ENCODE measurements at places on chromosomes 16 and 17.

DNA sequence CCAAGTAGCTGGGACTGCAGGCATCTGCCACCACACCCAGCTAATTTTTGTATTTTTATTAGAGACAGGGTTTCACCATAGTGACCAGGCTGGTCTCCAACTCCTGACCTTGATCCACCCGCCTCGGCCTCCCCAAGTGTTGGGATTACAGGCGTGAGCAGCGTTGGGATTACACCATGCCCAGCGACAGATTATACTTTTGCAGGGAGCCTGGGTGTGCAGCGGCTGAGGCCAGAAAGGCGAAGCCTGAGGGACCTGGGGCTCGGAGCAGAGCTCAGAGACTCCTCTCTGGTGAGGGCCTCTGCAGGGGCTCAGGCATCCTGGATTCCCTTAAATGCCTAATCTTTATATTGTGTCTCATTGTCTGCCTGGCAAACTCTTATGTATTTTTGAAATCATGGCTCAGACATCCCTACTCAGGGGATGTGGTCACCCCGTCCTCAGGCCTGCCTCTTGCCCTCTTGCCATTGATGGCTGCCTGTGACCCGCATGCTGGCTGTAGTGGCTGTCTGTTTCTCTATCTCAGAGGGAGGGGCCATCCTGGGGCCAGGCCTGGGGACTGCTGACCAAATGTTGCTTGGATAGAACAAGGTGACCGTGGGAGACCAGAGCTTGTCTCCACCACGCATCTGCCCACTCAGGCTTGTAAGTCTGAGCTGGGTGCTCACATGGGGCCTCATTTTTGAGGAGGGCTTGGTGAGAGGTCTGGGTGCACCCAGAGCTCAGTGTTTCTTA is 42.6 kb downstream of the B9D1 start:
- peaks cover 6% of the 10 kb centered on the region for H3K4me1 ChIP-seq
- DNase-seq, result no peak
- no peaks in the 10 kb centered on the region for H3K27me3 ChIP-seq

DNA sequence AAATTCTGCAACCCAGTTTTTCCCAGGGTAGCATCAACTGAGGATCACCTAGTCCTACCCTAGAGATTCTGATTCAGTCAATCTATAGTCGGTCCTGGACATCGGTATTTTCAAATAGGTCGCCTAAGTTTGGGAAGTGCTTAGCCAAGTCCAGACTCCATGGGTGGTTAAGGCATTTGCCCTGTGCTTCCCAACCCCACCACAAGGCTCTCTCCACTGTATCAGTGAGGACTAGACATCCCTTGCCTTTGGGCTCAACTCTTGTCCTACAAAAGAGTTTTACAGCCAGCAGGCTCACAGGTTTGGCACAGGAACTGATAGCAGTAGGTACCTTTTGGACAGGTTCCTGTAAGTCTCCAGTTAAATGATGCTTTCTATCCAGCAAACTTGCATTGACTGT is 13.8 kb downstream of the HYDIN start:
- H3K36me3 ChIP-seq, result no peaks in the 10 kb centered on the region
- H3K4me3 ChIP-seq, result no peak overlapping the region
- DNase-seq, result no peak

GRCh38 chr17:56983366-56983765 is 5.4 kb downstream of the SCPEP1 start:
- no peaks in the 10 kb centered on the region for H3K27me3 ChIP-seq
- no peak for DNase-seq

GRCh38 chr16:82184213-82184612 is 14.2 kb upstream of the MPHOSPH6 start:
- no peak for DNase-seq
- H3K36me3 ChIP-seq, result no peaks in the 10 kb centered on the region
- no peak overlapping the region for H3K4me3 ChIP-seq
- H3K27ac ChIP-seq, result no peak overlapping the region

- peak overlapping the region; percentile 13 for H3K4me3 ChIP-seq
- peak; percentile 89 for DNase-seq
- H3K4me1 ChIP-seq, result peaks cover 6% of the 10 kb centered on the region
- peak overlapping the region; percentile 25 for H3K27ac ChIP-seq
- no peaks in the 10 kb centered on the region for H3K27me3 ChIP-seq
- no peaks in the 10 kb centered on the region for H3K36me3 ChIP-seq
Observed at GRCh38 chr16:80682421-80683070, 121.9 kb downstream of the CDYL2 start.

DNA sequence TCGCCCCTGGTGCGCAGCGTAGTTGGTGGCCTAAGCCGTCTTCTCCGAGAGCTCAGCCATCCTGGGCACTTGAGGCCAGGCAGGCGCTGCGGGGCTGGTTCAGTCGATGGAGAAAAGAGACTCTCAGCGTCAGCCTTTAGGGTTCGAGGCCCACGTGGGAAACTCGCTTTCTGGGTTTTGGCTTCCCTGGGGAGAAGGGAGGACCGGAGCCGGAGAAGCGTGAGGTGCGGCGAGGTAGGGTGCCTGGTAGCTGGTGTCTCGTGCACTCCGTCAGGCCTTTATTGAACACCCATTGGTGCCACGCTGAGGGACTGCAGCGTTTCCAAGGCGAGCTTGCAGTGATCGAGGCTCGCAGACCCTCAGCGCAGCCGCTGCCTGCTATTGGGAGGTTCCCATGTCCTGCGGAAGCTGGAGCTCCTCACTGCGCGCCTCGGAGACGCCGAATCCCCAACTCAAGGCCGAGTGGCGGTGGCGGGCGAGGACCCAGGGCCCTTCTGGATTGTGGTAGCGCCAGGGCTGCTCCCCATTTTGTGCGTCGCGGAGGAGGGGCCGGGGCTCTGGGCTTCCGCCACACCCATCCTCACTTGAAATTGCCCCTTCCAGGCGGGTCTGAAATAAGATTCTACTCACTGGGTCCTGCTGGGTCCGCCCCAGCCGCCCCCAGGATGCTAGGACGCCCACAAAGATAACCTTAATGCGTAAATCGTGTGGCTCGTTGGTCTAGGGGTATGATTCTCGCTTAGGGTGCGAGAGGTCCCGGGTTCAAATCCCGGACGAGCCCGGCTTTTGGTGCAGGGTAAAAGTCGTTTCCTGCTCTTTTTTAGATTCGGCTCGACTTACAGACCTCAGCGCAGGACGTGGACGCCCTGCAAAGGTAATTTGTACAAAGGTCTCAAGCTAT is 1.2 kb downstream of the OR1F1 start:
- peak overlapping the region; percentile 14 for H3K27ac ChIP-seq
- peaks cover 3% of the 10 kb centered on the region for H3K27me3 ChIP-seq
- DNase-seq, result peak; percentile 59
- H3K4me1 ChIP-seq, result peaks cover 2% of the 10 kb centered on the region
- no peaks in the 10 kb centered on the region for H3K36me3 ChIP-seq

DNA sequence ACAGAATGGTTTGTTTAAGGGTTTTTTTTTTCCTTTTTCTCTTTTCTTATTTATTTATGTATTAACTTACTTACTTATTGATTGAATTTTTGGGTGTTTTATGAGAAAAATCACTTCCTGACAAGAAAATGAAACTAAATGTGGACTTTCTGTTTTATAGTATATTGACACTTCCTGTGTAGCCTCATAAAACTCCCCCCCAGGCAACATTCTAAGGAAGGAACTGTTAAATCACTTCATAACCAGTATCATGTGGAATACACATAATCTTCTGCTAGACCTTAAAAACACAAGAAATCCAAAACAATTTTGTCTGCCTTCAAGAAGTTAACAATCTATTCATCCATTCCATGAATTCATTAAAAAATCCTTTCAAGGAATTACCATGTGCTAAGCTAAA is 164.1 kb upstream of the TOM1L1 start:
- H3K4me3 ChIP-seq, result no peak overlapping the region
- no peak for DNase-seq
- H3K27ac ChIP-seq, result no peak overlapping the region
- H3K27me3 ChIP-seq, result no peaks in the 10 kb centered on the region
- H3K36me3 ChIP-seq, result no peaks in the 10 kb centered on the region

- H3K27me3 ChIP-seq, result peaks cover 4% of the 10 kb centered on the region
- no peak for DNase-seq
- H3K36me3 ChIP-seq, result no peaks in the 10 kb centered on the region
- H3K4me1 ChIP-seq, result no peaks in the 10 kb centered on the region
- no peak overlapping the region for H3K27ac ChIP-seq
- H3K4me3 ChIP-seq, result no peak overlapping the region
Observed at GRCh38 chr17:79285973-79286372, 211.3 kb downstream of the ENGASE start.

DNA sequence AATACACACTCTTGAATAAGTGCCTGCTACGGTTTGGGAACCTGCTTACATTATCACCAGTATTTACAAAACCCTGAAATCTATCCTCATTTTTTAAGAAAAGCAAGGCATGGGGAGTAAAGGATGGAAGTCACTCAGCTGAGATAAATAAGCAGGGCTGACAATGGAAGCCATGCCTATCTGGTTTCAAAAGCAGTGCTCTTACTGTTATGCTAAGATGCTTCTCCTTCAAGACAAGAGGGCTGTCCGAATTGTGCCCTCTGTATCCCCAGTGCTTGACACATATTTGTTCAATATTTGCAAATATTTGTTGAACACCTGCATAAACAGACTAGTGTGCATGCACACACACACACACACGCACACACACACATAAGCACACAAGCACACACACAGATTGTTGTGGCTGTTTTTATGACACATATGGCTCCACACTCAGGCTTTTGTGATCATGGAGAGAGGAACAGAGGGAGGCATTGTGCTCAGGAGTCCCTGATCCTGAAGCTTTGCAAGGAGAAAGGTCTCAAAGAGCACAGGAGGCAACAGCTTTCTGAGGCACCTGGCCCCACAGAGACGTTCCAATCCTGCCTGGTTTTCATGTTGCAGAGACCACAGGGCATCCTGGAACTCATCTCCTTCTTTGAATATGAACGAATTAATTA is 401.6 kb upstream of the CDH11 start:
- H3K27me3 ChIP-seq, result peaks cover 37% of the 10 kb centered on the region
- H3K4me1 ChIP-seq, result peaks cover 4% of the 10 kb centered on the region
- H3K4me3 ChIP-seq, result no peak overlapping the region
- H3K27ac ChIP-seq, result no peak overlapping the region
- no peaks in the 10 kb centered on the region for H3K36me3 ChIP-seq

DNA sequence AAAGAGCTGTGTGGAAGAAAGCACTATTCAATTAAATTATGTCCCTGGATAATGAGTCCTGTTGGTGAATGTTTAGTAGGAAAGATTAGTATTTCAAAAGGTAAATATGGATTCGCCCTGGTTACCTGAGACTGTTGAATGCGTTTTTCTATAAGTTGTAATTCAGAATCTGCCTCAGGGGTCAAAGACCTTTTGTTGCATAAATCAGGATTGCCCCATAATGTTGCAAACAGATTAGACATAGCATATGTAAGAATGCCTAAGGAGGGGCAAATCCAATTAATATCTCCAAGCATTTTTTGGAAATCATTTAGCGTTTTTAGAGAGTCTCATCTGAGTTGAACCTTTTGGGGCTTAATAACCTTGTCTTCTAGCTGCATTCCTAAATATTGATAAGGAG is 70.1 kb upstream of the ARL4D start:
- H3K27me3 ChIP-seq, result no peaks in the 10 kb centered on the region
- H3K36me3 ChIP-seq, result no peaks in the 10 kb centered on the region
- H3K27ac ChIP-seq, result no peak overlapping the region

- no peak for DNase-seq
- H3K4me1 ChIP-seq, result no peaks in the 10 kb centered on the region
- no peak overlapping the region for H3K4me3 ChIP-seq
- H3K27me3 ChIP-seq, result no peaks in the 10 kb centered on the region
- no peaks in the 10 kb centered on the region for H3K36me3 ChIP-seq
Observed at GRCh38 chr17:68611353-68612208, 10.4 kb upstream of the FAM20A start.

DNA sequence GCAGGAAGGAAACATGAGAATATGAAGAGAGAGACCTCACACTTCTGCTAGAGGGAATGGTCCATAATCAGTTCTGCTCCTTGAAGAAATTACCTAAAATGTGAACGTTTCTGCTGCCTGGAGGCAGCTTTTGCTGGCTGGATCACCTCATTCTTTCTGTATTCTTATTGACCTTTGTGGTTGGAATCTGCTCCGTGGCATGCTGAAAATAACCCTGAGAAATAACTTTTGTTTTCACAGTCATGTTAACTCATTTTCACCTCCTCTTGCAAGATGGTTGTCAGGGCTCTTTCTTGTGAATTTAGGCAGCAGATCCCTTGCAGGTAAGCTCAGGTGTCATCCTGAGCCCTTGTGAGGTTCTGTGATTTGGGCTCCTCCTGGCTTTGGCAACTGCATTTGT is 70.2 kb downstream of the IRF8 start:
- H3K4me3 ChIP-seq, result no peak overlapping the region
- DNase-seq, result peak; percentile 47
- peaks cover 6% of the 10 kb centered on the region for H3K4me1 ChIP-seq
- peaks cover 39% of the 10 kb centered on the region for H3K27me3 ChIP-seq
- H3K27ac ChIP-seq, result no peak overlapping the region
- no peaks in the 10 kb centered on the region for H3K36me3 ChIP-seq

DNA sequence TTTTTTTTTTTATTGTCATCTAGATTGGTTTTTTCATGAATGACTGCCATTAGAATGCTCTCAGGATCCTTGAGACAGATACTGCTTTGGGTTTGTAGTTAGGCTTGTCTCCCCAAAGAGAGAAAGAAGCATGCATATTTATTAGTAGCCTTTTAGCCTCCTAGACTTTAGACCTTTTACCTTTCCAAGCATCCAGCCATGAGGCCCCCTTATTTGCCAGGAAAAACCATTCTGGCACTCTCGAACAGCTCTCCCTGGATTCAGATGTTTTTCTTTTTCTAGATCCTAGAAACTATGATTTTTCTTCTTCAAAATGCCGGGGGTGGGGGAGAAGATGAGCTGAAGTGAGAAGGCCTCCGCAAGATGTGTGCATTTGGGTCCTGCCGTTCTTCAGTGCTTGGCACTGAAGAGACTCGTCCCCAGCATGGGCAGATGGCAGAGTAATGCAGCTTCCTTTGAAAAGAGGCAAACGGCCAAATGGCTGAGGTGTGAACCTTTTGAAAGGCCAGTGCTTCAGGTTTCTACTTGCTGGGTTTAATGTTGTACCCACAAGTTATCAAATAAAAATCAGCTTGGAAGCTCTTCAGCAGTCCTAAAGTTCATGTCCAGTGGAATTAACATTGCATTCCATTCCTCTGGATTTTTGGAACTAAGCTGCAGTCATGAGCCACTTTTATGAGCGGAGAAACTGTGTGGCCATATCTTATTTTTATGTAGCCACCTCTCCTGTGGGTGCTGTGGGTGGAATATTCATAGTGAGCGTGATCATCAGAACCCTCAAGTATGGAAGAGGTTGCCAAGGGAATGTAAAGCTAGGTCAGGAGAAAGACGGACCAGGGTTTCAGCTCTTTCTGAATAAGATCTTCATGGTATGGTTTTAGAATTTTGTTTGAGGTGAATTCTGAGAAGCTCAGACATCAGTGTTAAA is 7.2 kb downstream of the SOCS7 start:
- no peak for DNase-seq
- peaks cover 4% of the 10 kb centered on the region for H3K4me1 ChIP-seq
- no peaks in the 10 kb centered on the region for H3K36me3 ChIP-seq
- no peak overlapping the region for H3K4me3 ChIP-seq

Data from IMR-90 (cell line).